Esophagus squamous epithelium (tissue), 5 donors: ENCODE measurements at places on chromosomes 12 and 14.

DNA sequence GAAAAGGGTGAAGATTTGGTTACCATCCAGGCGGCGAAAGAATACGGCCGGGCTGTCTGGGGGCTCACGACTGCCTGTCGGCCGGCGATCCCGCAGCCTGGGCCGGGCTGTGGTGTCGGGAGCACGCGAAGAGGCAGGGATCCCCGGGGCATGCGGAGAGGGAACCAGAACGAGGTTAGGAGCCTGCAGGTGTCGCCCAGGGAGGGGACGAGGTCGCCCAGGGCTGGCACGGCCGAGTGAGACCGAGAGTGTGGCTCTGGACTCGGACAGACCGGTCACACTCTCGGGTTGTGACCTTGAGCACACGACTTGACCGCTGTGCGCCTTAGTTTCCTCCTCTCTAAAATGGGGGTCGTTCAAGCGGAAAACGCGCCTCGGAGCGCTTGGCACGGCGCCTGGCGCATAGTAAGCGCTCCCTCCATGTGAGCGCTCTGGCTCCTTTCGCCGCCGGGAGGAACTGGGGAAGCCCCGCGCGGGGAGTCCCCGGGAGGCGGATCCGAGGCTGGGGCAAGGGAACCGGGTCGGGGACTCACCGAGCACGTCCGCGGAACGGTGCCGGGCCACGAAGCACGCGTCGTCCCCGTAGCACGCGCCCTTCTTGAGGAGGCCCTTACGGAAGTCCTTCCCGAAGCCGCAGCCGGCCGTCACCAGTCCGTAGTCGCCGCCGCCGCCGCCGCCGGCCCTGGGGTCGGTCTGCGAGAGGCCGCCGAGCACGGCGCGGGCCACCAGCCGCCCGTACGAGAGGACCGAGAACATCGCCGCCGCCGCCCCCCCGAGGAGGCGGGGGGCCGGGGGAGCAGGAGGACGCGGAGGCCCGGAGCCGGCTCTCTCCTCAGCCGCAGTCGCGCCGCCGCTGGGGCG, 612 bp downstream of the PPTC7 start:
- DNase-seq: no peak

DNA sequence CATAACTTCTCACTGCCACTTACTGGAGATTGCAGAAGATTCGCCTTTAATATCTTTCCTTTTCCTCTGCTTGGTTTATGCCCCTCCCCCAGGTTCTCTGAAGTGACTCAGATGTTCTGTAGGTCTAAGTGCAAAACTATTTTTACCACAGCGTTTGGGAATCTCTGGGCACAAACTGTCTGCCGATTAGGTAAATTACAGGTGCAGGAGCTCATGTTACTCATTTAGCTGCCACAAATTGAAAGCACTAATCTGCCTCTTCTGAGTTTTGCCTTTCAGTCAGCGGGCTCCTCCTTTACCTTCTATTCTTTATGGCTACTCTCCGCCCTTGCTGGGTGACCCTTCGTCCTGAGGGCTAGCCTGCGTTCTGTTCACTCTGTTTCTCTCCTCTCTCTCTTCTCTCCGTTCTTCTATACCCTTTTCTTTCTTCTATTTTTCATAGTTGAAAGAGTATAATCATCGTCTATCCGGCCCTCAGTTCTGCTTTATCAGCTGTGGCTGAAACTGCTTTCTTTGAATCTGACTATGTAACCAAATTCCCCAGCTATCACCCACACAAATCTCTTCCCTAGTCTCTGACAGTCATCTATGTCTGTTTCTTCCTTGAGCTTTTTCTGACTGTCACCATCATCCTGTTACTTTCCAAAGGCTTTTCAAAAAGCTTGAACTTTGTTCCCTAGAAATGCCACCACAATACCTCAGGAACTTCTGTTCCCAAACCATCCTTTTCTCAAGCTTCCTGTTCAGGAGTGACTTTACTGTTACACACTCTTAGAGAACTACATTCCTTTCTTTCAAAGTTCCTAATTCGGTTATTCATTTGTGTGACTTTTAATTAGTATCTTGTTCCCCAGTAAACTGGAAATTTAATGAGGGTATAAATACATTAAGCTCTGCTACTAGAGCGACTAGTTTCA, 4.3 kb upstream of the MYF6 start:
- no peak for DNase-seq

DNA sequence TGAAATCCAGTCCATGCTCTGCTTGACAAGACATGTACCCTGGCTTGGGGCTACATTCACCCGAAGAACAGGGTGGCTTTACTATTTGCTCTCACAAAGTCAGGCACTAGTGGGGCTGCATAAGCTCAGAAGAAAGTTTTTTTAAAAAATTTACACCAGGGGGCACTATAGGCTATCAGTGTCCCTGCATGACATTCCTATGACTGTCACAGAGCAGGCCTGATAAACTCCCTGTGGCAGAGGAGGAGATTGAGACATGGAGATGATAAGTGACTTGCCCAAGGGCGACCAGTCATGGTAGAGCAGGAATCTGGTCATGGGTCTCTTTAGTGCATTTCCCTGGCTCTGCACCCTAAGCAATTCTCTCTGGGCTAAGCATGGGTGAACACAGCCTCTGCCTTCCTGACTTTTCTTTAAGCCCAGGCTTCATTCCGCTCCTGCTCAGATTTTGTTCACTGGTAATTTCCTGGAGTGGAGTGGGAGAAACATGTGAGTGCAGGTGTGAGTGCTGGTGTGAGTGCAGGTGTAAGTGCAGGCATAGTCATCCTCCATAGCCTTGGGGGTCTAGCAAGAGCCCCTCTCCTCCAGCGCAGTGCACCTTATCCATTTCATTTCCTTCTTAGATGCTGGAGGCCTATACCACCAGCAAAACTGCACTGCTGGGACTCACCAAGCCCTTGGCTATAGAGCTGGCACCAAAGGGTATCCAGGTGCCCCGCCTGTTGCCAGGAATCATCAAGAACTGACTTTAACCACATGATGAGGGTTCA, 91.6 kb downstream of the DHRS2 start:
- DNase-seq: no peak

DNA sequence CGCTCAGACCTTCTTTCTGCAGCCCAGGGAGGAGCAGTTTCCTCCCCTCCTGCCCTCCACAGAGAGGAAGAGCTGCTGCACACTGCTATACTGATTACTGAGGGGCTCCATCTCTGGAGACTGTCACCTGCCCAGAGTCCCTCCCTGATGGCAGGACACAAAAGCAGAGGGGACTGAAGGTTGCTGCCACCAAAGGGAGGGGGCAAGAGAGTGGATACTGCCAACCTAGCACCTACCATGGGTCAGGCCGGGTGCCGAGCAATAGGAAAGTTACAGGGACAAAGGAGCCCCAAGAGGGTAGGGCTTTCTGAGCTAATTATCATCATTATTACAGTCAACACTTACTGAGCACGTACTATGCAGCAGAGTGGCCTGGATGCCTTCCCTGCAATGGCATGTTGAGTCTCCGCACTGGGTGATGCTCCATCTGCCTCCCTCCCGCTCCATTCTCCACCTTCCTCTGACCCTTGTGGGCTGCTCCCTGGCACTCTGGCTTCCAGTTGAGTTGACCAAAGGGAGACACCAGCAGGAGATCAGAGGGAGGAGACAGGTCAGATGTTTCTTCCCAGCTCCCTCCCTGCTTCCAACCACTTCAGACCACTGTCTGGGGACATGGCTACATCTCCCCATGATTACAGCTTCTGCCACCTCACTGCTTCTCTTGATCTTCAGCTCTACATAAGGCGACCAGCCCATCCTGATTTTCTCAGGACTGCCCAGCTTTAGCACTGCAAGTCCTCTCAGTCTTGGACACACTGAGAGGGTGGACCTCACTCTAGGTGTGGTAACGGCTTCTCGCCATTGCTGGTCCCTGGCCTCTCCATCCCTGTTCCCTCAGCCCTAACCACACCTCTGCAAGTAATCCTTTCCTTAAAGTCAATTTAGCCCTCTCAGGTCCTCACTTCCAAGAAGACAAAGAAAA, 2.6 kb upstream of the KRT79 start:
- DNase-seq: no peak

DNA sequence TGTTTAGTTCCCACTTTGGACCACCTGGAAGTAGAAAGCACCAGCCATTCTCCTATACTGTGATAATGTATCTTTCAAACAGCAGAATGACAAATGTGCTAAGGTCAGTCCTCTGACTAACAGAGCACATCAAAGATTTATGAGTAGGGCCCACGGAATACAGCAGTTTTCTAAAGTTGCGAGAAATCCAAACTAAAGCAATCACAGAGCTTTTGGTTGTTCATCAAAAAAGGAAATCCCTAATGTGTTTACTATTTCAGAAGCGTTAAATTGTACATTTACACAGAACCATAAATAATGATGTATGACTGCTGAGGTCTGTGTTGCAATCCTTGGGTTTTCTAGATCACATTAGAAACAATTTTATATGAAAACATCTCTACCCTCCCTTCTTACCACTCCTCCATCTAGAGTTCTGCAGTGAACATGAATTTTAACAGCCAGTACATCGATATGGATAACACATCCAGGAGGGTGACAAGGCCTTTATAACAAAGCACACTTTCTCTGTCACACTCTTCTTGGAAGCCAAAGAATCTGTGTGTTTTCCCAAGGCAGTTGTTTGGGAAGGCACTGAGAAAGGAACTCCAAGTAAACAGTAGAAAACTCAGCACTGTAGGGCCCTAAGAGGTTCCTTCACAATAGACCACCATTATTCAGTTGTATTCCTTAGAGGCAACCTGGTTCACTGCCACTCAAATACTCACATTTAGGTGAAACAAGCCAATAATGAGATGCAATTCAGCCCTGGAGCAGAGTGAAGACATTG, 7.3 kb downstream of the KITLG start:
- no peak for DNase-seq

GRCh38 chr14:23551266-23552028, at the start of gene ZFHX2:
Gene ZFHX2 (minus strand): TSS chr14:23551765. CDS start chr14:23535325, 16,440 bp downstream.
- DNase-seq: no peak

DNA sequence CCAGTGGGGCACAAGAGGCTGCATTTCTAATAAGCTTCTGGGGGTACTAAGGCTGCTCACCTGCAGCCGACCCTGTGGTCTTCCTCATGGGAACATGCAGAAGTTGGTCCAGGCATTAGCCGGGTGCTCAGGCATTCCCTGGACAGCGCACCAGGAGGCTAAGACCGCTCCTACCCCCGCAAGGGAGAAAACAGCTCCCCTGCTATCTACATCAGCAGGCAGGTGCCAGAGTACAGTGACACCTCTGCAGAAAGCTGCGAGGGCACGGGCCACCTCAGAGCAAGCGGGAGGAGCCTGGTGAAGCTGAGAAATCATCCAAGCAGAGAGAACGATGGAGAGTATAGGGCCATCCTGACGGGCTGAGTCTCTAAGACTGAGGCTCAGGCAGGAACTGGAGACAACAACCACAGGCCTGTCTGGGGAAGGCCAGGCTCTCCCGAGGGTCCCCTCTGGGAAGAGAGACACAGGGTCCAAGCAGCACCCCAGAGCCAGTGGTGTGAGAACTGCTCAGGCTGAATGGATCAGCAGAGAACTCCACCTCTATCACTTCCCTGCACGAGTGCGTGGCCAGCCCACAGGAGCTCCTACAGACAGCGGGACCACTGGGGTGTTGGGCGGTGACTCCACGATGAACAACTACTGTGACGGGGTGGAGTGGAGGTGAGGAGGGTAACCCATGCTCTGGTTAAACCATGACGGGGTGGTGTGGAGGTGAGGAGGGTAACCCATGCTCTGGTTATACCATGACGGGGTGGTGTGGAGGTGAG, 62.1 kb downstream of the AMN start:
- DNase-seq: no peak

DNA sequence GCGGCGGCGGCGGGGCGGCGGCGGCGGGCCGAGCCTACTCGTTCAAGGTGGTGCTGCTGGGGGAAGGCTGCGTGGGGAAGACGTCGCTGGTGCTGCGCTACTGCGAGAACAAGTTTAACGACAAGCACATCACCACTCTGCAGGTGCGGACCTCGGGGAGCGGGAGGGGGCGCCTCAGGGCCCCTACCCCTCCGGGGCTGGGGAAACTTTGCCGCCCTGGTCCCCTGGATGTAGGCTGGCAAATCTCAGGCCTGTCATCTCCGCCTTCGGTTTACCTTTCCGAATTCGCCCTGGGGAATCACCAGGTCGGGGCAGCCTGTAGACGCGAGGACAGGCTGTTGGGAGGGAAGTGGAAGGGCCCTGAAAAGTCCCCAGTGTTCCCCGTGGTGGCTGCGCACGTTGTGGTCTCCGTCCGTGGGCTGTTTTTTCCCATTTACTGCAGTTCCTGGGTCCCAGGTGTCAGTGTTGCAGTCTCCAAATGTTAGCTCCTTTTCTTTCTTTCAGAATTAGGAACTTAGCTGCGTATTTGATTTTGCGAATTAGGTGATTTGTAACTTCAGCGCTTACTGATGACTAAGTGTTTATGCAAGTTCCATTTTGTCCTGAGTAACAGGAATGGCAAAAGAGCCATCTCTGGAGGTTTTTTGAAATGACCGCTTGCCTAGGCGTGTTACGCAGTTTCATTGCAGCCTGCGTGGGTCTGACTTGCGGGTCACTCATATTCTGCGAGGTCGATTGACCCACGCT, 656 bp downstream of the RAB21 start:
- no peak for DNase-seq

GRCh38 chr12:9214534-9214933, 6.3 kb upstream of the PZP start:
- DNase-seq: no peak

DNA sequence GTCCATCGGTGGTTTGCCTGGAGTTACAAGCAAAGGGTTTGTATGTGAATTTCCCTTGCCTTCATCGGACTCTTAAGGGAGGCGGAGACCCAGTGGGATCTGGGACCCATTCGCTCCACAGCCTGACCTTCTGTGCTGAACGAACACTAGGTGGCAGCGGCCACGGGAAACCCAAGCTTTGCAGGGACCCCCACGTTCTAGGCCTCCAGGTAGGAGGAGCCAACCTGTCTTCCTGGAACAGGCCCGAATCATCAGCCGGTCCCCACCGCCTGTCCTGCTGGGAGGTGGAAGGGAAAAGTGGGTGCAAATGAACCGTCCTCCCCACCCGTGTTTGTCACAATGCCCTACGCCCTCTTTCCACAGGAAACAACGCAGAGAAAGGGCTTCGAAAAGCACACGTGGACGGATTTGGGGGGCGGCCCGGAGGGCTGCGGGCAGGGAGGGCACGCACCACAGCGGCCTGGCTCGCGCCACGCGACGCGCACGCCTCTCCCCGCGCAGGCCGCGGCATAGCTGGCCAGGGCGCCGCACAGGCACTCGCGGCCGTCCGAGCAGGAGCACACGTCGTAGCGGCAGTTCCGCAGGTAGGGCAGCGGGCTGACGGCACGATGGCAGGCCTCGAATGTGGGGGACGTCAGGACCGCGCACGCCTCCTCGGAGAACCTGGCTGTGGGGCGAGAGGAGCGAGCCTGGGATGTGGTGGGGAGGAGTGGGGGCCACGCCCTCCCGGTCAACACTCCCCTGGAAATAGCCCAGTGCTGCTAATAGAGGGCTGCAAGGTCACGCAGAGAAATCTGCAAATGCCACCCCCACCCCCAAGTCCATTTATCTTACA, 67.8 kb downstream of the VWF start:
- DNase-seq: no peak

- no peak for DNase-seq
Measured at GRCh38 chr12:130049666-130050065, 112.6 kb upstream of the FZD10 start.

- DNase-seq: no peak
Measured at GRCh38 chr12:107461222-107461975, 224.2 kb upstream of the PWP1 start.

- DNase-seq: no peak
Measured at GRCh38 chr14:101191721-101192660, 288.5 kb upstream of the RTL1 start.

- no peak for DNase-seq
Measured at GRCh38 chr12:54011665-54012532, 3.1 kb downstream of the HOXC8 start.
